GM12891 (cell line): ENCODE measurements at places on chromosomes 11 and 22.

DNA sequence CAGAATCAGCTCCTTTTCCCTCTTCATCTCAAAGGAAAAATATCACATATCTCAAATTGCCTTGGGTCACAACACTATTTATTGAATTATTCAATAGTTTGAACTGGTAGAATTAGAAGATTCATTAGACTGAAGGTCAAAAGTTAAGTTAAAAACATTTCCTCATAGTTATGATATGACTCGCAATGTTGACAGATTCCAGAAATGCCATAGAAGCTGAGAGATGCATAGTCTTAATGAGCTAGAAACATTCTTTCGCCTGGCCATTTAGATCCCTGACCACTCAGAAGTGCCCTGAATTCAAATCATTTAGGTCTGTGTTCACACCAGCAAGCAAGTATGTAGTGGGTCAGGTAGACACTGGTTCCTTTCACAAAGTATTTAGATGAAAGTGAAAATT, 44.4 kb downstream of the FAT3 start:
- no peak for DNase-seq

DNA sequence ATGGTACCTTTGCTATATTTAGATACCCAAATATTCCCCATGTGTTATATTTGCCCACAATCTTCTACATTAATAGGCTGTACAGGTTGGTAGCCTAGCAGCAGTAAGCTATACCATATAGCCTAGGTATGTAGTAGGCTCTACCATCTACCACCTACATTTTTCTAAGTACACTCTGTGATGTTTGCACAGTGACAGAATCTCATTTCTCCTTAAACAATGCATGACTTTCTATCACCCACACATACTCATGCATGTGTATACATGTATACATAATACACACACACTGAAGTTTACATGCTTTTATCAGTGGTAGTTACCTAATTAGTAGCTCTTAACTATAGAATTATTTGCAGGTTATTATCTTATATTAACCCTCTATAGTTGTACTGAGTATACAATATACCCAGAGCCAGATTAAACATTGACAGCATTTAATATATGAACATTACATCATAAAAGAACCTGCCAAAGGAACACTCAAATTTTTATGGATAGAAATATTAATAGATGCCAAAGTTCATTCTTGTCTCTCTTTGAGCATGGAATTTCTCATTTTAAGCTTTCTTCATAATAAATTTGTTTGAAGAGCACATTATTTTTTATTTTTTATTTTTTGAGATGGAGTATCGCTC, 51.4 kb downstream of the ELP4 start:
- no peak for DNase-seq

DNA sequence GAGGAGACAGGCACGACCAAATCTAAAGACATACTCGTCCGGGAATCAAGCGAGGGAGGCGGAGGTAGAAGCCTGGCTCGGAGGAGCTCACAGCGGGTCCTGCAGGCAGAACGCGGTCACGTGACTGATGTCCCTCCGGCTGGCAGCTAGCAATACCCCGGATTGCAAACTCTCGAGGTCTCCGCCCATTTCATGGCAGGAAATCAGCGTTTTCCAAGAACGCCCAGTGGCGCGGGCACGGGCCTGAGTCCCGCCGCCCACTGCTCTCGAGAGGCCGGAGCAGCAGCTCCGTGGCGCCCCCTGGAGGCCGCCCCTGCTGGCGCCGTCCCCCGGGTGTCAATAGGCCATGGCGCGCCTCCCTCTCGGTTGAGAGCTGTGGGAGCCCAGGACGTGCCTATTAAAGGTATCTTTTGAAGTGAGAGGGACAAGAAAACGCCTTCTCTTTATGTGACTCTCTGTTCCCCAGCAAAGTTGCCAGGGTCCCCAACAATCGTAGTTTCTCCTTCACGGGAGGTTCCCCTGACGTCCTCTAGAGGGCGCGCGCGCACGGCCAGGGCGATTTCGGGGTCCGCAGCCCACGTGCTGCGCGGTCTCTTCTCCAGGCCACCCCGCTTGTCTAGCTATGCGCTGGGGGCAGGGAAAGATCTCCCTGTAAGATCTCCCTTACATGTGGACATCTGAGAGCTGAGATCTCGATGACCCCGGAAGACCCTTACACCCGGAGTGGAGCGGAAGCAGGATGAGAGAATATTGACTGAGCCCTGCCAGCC, 37.3 kb upstream of the RBFOX2 start:
- DNase-seq, result peak; percentile 70

- no peak for DNase-seq
Observed at GRCh38 chr11:75462117-75462653, 29.2 kb upstream of the KLHL35 start.

GRCh38 chr11:62242021-62242420, at the start of gene SCGB1D2:
Gene SCGB1D2 (plus strand): TSS chr11:62242239. CDS start chr11:62242308, 69 bp downstream.
- DNase-seq, result no peak

- DNase-seq, result no peak
Observed at GRCh38 chr22:37664249-37665101, 6.0 kb downstream of the PDXP start.

DNA sequence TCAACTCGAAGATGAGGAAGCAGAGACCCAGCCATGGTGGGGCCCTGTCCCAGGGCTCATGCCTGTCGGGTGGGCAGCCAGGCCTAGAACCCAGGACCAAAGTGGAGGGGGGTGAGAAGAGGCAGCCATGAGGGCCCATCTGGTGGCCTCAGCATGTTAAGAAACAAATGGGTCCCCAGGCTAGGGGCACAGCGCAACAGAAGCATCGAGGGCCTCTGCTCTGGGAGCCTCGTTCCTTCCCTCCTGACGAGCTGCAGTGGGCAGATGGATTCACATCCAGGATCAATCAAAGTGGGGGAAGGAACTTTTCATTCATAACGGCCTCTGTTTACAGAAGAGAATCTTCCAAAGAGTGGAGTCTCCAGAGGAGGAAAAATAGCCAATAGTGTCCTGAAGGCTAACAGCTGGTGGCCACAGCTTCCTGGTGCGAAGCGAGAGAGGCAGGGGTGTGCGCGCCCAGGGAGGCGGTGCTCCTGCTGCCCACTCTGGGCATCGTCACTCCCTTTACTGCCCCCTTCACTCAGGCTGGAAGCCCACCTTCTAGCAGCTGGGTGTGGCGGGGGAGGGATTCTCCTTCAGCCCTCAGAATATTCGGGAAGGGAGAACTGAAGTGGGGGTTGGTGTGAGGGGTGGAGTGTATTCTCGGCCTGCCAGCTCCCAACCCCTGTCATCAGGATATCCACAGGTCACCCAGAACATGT, 4.3 kb downstream of the CBX7 start:
- no peak for DNase-seq

DNA sequence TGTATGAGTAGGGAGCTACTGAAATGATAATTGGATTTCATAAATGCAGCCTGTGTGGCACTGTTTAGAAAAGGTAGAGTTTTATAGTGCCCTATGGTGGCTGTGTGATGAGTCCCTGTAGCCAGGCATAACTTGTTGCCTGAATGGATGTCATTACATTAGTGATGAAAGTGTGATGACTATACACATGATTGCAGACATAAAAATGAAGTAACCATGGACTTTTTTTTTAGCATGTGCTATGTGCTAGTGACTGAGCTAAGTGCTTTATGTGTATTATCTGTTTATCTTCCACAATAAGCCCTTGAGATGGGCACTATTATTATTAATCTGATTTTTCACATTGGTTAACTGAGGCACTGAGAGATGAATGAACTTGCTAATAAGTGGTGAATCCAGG, 13.5 kb upstream of the GRAMD1B start:
- no peak for DNase-seq

GRCh38 chr11:110130642-110131238, 37.5 kb downstream of the ZC3H12C start:
- no peak for DNase-seq

DNA sequence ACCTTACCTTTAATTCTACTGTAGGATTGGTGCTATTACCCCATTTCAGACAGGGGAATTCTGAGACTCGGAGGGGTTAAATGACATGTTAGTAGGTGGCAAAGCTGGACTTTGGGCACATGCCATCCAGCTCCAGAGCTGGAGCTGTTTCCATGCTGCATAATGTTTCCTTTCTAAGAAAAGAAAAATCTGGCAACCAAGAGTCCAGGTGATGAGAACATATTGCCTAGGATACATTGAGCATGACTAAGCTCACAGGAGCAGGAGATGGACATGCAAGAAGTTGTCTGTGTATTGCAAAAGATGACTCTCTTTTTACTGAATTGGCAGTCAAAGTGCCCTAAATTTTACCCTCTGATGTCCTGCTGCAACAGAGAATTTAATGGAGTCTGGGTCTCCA, 150.8 kb upstream of the SYT13 start:
- no peak for DNase-seq

DNA sequence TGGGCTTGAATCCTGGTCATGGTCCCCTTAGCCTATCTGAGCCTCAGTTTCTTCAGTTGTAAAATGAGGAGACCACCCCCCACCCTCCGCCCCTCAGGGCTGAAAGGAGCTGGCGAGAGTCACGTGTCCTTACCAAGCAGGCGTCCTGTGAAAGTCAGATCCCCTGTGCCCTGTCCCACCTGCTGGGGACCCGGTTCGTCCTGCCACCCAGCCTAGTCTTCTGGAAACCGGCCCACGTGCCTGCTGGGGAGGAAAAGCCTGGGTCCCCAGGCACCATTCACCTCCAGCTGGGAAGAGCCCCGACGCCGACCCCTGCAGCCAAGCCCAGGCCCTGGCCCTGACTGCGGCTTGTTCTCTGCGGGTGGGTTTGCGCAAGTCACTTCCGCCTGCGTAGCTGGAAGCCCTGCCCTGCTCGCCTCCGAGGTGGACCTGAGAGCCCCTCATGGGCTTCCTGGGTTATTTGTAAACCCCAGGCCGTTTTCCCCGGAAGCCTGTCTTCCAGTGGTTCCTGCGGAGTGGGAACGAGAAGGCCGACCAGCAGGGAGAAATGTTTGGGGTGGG, 679 bp upstream of the SSH3 start:
- DNase-seq, result no peak

- DNase-seq, result no peak
Observed at GRCh38 chr22:43427296-43428004, 15.6 kb downstream of the MPPED1 start.

DNA sequence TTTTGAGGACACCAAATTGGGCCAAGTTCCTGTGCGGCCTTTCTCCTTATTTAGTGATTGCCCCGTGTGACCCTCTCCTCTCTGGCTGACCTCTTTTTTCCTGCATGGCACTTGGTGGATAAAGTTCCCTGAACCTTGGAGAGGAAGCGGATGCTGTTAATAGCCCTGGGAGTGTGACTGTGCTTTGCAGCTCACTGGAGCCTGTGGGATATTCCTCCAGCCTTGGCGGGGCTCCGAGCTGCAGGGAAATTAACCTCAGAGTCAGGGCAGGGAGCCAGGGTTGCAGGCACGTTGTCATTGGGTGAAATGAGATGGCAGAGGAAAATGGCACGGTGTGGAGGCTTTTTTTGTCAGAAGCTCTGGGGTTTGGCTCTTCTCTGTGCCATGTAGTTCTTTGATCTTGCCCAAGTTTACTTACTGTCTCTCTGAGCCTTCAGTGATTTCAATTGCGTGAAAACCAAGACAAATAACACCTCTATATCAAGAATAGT, 965 bp downstream of the OR9Q1 start:
- no peak for DNase-seq

GRCh38 chr11:83726316-83726715, 440.1 kb upstream of the CCDC90B start:
- DNase-seq, result no peak

DNA sequence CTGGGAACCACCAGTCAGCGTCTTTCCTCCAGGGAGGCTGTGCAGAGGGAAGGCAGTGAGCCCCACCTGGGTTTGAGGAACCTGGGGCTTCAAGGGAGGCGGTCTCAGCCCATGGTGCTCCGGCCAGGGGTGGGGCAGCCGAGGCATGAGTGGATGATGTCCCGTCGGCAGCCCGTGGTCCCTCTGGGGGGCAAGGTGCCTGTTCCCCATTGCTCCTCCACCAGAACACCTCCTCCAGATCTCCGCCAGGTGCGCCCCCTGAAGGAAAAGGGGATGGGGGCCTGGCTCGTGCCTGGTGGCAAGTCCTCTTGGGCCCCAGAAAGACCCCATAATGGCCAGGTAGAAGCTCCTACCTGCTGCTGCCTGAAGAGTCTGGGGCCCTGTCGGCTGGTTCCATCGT, 94.1 kb downstream of the KCNQ1 start:
- no peak for DNase-seq

- DNase-seq, result no peak
Observed at GRCh38 chr22:30855677-30856518, 112.7 kb downstream of the MORC2 start.

DNA sequence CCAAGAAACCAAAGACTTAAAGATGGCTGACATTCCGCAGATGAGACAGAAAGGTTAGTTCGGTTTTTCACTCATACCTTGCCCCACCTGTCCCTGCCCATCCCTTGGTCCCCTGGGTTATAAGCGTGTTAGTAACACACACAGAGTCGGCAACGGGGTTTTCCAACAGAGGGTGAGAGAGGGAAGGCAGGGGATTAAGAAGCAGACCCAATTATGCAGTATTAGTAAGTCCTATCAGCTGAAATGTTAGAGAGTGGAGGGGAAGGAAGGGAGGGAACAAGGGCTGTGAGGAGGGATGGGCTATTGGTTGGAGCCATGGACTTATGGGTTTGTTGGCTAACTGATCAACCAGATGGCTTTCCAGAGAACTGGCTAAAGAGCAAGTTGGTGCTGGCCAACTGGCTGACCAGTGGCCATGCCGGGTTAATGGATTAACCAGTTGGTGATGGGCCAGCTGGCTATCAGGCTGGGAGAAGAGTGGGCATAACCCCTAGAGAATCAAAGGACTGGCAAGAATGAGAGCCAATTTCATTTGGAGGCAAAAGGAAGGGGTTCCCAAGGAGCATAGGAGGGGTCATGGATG, 45.5 kb downstream of the NRXN2 start:
- no peak for DNase-seq
